ENCODE measurements at places on chromosomes 16 and 17.

- DNase-seq: no peak
Measured at GRCh38 chr17:72710834-72711233, 381.7 kb downstream of the SLC39A11 start.

DNA sequence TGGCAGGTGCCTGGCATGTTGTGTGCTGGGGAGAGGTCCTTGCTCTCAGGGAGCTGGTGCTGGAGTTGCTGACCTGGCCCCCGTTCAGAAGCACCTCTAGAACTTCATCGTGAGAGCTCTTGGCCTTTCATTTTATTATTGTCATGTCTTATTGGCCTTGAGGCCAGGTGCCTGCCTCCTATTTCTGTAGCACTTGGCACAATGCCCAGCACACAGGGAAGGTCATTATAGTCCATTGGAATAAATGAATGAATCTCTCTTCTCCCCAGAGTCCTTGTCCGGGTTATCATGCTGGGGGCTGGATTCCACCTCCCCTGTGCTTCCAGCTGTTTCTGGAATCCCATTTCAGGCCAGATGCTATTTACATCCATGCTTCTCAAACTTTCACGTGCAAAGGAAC is 169.2 kb downstream of the HAPSTR1 start:
- DNase-seq: no peak

DNA sequence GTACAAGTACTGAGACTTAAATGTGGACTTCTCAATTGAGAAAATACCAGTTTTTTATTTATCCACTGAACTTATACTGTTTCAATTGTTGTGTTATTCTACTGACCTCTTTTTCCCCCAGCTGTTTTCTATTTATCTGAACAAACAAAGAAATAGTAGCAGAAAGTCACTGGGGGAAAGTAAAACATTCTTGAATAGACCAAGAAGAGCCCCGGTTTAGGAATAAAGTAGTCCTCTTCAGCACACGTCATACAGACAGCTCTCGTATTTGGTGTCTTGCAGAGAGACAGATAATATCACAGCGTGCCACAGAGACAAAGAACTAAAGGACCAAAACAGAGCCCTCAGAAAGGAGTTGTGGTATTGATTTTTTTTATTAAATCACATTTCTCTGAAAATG is 1159.1 kb upstream of the CDH8 start:
- DNase-seq: no peak

DNA sequence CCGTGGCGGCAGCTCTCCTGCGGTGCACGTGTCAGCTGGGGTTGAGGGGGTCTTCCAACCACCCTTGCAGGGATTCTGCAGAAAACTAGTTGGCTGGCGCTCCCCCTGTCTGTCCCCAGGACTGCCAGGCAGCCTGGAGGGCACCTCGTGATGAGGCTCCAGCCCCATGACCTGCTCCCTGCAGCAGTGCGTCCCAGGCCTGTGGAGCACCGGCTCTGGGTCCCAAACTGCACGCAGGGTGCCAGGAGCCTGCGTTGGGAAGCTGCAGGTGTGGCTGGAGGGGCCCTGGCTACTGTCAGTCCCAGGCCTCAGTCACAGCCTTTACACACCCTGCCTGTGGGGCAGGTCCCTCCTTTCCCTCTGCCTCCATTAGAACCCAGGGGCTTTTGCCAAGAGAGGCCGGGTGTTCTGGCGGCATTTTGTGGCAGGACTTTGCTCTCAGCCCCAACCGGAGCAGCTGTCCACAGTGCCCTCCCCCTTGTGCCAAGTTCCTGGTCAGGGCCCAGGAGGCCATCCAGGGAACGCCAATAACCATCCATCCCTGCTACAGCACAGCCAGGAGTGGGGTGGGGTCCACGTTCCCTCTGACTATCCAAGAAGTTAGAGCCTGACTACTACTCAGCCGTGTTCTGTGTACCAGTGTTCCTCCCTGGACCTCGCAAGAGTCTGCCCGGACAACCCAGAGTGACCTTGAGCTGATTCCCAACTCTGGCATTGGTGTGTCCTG is 9.2 kb downstream of the CHMP6 start:
- no peak for DNase-seq

DNA sequence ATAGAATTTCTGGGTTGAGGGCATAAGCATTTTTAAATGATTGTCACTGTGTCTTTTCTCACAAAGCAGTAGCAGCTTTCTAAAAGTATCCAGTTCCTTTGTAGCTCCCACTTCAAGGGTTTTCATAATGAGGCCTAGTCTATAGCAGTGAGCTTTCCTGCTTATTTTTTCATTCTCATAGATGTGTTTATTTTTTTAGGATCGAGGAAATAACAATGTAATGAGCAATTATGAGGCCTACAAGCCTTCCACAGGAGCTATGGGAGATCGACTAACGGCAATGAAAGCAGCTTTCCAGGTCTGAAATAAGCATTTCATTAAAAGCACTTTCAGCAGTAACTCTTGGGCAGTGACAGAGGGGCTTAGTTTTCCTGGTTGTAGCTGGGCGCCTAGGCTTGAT is 10.6 kb upstream of the PSMC5 start:
- DNase-seq: no peak

DNA sequence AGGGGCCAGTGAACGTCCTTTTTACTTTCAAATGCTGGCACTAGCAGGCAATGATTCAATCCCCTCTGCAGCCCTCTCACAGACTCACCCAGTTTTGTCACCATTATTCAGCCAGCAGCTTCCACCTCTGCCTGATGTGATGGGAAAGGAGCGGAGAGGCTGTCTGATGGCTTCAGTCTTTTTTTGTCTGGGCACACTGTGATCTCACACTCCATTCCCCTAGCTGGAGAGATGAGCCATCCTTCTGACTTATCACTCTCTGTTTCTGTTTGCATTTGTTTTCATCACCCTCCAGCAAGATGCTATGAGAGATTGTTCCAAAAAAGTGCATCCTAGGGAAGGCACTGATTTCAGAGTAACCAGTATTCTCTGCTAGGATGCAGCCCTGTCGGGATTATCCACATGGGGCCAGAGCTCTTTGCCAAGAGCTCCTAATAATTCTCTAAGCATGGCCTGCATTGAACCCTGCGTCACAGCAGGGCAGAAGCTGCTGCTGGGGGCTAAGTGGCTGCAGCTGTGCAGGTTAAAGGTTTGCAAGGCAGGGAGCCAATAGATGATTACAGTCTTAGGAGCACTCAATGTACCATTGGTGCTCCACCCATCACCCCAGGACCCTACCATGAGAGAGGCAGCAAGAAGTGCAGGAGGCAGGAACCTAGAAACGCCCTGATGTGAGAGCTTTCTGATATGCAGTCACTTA is 236.1 kb upstream of the C16orf82 start:
- DNase-seq: no peak

DNA sequence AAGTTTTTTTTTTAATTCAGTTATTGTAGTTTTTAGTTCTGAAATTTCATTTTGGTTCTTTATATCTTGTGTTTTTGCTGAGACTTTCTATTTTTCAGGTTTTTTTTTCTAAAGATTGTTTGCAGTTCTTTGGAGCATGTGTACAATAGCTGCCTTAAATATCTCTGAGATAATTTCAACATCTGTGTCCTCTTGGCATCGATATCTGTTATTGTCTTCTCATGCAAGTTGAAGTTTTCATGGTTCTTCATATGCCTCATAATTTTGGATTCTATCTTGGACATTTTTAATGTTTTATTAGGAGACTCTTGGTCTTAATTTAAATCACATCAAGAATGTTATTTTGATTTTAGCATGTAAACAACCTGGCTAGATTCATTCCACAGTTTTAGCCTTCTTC is 22.8 kb downstream of the COX11 start:
- no peak for DNase-seq

DNA sequence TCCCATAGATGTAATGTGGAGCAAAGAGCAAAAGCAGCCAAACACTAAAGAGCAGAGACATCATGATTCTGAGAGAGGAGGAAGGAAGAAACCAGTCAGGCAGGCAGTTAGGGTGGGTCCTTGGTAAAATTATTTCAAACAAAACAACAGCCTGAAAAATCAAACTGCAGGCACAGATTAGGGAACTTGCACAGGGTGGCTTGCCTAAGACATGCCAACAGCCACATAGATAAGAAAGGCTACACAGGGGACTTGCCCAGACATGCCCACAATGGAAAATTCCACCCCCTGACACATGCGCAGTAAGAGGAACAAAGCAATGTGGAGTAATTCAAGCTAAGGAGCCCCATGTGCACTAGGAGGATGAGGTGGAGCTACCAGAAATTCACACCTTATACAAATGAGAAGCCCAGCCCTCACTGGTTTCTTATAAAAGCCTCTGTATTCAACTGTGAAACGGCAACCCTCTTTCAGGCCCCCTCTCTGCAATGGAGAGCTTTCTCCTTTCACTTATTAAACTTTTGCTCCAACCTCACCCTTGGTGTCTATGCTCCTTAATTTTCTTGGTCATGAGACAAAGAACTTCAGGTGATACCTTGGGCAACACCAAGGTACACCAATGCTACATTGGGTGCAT is 7.3 kb upstream of the GAS7 start:
- DNase-seq: no peak

GRCh38 chr16:66309215-66309807 is 57.2 kb upstream of the CDH5 start:
- no peak for DNase-seq

DNA sequence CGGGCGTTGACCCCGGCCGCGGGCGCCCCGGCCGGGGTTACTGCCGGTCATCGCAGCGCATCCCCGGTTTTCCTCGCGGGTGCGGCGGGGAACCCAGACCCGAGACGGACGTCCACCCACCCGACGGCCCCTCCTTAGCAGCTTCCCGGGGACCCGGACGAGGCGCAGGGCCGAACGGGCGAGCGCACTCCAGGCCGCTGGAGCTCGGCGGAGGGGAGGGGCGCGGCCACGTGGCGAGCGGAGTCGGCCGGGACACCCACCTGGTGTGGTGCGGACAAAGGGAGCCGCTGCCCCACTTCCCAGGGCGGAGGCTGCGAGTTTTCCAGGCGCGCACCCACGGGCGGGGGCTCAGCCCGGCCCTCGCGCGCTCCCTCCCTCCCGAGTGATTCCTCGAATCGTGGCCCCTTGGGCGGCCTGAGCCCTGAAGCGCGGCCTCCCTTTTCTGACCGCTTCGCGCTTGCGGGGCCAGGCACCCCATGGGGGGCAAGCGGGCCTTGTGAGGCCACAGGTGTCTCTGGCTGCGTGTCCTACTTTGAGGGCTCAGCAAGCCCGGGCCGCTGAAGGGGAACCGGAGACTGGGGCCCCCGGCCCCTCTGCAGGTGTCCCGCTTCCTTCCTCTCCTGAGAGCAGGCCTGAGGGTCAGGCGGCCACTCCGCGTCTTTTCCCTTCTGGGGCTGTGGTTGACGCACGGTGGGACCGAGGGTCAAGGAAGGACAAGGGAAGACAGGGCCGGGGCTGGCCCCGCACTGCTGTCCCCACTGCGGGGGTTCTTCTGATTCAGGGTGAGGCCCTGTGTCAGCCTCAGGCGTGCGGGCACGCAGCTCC is 1.1 kb upstream of the FASN start:
- no peak for DNase-seq

DNA sequence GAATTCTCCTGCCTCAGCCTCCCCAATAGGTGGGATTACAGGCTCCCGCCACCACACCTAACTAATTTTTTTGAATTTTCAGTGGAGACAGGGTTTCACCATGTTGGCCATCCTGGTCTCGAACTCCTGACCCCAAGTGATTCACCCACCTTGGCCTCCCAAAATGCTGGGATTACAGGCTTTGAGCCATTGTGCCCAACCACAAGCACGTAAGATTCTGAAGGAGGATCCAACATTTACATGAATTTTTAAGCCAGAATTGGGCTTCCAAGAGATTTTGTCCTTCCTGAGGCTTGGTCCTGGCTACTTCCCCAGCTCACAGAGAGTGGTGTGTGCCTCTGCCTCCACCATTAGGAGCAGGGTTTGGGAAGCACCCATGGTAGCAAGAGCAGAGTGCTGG is 11.1 kb downstream of the G6PC3 start:
- DNase-seq: no peak

DNA sequence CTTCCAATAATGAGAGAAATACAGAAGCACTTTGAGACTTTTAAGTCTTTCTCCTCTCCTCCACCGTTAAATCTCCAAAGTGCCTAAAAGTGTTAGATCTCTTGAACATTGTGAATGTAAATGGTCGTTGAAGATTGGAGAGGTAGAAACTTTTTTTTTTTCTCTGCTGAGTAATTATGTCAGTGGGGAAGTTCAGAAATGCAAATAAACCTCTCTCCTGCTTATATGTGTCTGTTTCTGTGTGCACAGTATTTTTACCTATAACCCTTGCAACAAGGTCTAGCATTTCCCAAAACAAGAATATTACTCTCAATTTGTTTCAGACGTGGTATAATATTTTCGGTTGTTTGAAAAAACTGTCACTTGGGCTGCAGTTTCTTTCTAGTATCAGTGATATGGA is 833.6 kb upstream of the CDH8 start:
- no peak for DNase-seq

DNA sequence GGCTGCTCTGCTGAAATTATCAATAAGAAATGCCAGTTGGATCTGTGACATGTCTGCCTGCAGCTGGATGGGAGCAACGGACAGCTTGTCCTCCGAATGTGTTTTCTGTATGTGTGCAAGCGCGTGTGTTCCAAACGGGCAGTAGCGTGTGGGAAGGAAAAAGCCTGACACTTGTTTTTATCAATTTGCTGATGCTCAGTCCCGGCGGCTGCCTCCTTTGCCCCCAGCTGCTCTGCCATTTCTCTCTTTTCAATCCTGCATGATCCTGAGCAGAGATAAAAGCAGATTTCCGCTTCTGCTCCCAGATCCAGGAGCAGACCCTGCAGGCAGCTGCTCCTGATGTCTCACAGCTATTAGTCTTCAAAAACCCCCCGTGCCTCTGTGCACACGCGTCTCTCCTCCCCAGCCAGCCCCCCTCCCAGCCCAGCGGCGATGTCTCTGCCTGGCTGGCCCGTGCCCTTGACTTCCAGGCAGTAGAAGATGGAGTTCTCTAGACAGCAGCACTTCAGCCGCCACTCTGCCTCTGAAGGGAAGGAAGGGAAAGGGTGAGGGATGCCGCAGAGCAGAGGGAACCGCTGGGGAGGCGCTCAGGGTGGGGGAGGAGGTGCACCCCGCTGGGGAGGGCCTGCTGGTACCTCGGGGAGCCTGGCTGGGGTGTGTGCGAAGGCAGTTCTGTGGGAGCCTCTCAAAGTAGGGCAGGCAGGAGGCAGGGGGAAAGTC is 4.1 kb downstream of the PRCD start:
- DNase-seq: no peak

GRCh38 chr16:75491876-75492275 is 3.4 kb downstream of the CHST6 start:
- no peak for DNase-seq

DNA sequence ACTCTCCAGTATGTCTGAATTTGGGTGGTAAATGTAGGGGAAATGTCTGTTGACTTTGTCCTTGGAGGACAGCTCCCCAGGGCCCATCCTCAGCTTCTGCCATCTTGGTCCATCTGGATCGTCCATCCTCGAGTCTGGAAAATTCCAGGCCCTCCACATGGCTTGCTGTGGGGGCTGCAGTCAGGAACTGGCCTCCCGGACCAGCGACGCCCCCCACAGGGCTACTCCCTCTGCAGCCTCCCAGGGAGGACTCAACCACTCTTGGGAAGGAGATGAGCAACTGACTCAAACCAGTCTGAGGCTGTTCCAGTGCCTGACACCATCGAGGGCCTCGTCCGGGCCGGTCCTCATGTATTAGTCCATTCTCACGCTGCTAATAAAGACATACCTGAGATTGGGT is 5.5 kb upstream of the ZG16B start:
- no peak for DNase-seq

Measured in CD4-positive, alpha-beta T cell (primary cell).